ENCODE measurements at places on chromosomes 7 and 10. TPM values are rescaled to one million over a fixed set of nuclear protein-coding genes. Genes with fewer than 3 reads are reported as not detected.

DNA sequence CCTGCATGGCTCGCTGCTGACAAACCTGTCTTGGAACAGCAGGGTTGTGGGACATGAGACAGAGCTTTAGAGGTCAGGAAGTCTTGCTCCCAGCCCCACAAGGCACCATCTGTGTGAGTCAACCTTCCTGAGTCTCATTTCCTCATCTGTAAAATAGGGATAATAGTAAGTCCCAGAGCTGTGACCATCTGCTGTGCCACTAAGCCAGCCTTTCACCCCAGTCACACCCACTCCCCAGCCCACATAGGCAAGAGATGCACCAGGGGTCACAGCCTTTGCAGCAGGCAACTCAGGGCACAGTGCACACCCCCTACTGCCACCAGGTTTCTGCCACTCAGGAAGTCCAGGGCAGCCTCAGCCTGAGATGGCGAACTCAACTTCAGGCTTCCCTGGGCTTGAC lies 29.4 kb upstream of the CDH23 start:
- DNase-seq = no peak

DNA sequence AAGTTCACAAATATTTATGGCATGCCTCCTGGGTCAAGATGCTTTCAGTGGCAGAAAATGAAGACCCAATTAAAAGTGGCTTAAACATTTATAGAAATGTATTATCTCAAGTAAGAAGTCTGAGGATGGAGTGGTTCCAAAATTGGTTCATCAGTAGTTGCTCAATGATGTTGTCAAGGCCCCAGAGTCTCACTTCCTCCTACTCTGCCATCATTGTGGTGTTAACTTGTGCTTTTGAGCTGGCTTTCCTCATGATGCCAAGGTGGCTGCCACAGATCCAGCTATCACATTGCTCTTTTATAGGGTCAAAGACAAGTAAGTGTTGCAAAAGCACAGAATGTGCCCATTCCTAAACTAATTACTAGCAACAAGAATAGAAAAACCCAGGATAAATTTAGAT lies 404.6 kb upstream of the NRP1 start:
- DNase-seq = no peak

- no peak for DNase-seq
Measured at GRCh38 chr10:79507440-79508167, 4.7 kb upstream of the EIF5AL1 start.

GRCh38 chr7:103094102-103094501 lies 19.2 kb downstream of the ARMC10 start:
- no peak for DNase-seq

DNA sequence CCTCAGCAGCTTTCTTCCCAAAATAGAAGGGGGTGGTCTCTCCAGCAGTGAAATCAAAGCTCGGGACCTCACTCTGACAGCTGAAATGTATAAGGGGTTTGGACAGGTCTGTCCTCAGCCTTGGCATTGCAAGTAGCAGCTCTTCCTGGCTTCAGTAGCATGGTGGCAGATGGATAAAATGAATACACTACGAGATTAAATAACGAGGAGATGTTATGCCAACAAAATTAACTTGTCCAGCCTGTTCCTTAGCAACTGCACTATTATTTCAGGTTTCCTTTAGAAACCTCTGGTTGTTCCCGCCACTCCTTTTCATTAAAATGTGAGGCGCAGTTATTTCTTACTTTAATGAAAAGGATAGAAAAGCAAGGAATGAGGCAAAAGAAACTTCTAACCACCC lies 24.9 kb downstream of the PRLHR start:
- DNase-seq = no peak

GRCh38 chr7:129775695-129776361 lies 164.3 kb downstream of the NRF1 start:
- DNase-seq = no peak

- no peak for DNase-seq
Measured at GRCh38 chr10:14609178-14609577, 165.5 kb downstream of the FAM107B start.

- DNase-seq = no peak
Measured at GRCh38 chr7:30412782-30413504, 65.6 kb downstream of the NOD1 start.

DNA sequence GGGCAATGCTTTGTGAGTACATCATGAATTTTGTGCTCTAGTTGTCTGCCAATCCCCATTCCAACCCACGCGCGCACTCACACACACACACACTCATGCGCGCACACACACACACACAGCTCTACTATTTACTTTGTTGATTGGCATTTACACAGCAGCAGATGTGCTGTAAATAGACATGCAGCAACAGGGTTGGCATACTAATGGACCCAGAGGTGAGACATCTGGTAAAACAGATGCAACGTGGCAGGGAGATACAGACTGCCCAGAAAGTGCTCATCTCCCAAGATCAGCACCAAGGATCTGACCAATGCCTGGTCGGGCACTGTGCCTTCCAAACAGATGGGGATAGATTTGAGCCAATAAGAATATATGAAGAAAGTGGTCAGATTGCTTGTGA lies 873.0 kb downstream of the SORCS3 start:
- DNase-seq = no peak

- DNase-seq = no peak
Measured at GRCh38 chr7:25815711-25816110, 336.3 kb upstream of the NFE2L3 start.

DNA sequence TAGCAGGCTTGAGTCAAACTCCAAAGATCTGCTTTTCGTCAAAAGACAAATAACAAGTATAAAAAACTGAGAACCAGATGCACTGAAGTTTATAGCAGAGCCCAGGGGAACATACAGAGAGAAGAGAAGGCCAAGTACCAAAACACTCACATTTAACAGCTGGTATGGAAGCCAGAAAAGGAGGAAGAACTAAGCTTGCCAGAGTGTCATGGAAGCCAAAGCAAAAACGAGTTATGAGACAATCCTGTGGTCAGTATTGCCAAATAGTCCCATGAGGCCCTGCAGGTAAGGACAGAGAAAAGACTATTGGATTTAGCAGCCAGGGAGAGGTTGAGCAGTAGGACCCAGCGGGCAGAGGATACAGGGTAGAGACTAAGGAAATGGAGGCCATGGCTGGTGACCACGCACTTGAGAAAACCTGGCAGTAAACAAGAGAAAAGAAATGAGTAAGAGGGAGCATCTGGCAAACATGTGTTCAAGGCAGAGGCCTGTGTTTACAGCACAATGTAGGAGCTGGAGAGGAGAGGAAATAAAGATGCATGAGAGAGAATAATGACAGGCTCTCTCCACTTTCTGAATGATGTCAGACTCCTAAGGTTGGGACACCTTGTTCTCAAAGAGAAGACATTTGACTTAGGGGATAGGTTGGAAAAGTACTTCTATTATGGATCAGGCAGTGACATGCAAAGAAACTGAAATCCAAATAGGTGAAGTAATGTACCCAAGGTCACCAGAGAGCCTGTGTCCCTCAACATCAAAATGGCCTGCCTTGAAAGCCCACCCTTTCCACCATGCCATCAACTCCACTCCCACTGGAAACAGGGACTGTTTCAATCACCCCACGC lies 9.1 kb downstream of the CREB3L2 start:
- DNase-seq = no peak

DNA sequence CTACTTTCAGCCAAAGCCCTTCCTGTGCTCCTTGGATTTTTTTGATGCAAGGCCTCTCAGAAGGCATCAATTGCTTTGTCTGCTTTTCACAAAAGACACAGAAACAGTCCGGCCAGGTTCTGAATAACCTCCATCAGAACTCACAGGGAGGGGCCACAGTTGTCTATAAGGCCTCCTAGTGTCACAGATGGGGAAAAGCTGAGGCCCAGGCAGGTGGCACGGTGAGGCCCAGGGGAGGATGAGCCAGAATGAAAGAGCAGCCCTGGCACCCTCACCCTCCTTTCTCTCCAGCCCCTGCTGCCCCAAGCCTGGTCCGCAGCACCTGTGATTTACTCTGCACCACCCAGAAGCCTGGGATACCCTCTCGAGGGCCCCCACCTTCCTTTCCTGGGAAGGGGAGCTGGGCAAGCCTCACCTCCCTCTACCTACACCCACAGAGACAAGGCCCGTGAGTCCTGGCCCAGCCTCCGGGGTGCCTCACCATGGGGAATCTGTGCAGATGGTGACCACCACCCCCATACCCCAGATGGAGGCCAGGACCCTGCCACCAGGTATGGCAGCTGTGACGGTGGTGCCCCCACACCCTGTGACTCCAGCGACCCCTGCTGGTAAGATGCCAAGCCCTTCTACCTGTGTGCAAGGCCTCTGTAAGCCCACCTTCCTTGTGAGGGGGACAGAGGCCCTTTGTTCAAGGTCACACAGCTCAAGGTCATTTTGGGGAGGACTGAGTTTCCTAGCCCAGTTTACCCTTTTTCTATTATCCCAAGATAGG lies 26.2 kb upstream of the ZNF467 start:
- no peak for DNase-seq

DNA sequence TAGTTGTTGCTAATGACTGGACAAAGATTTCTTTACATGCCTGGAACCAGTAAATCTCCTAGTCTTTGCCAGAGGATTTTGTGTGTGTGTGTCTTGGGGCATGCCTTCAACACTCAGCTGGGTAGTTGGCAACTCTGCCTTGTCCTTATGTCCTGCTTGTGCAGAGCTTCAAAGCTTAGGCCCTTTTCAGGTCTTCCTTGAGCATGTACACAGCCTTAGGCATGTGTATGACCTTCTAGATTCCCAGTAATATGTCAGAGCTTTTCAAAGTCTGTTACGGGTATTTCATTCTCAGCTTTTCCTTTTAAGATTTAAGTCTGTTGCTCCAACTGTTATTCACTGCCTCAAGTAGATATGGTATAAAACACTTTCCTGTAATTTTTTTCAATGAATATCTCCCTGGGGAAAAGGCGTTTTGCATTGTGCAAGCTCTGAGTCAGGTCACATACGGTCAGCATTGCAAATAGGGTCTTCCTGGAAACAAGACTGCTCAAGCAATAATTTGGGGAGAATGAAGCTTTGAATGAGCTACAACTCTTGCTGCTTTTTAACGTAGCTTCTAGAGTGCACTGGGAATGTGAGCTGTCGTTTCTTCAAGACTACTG lies 25.5 kb downstream of the SHOC2 start:
- DNase-seq = no peak

DNA sequence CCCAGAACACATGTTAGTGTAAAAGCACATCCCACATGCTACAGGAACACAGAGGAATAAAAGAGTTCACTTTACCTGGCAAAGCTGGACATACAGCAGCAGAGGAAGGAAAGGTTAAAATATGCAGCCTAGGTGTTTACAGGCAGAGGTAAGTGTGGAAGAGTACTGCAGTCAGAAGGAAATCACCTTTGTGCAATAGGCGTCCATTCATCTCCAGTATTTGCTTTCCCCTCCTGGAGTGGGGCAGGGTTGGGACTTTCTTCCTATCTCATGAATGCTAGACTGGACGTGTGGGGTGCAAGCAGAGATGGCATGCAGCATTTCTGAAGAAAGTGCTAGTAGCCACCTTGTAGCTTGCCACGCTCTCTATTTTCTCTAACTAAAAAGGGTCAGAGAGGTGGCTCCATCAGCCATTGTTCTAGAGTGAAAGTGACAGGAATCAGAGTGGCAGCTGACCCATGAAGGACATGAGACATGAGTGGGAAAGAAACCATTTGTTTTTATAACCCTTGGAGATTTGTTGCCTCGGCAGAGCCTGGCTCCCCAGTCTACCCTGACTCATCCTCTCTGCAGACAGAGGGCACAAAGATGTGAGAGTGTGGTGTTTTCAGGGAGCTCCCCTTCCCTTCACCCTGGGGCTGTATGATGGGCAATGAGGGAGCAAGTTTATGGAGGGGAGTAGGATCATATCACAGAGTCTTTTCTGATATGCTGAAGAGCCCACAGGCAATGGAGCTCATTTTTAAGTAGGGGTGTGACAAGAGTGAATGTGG lies 101.2 kb upstream of the SEC61G start:
- no peak for DNase-seq

GRCh38 chr7:6159097-6159483 lies 113.3 kb downstream of the CYTH3 start:
- DNase-seq = no peak

DNA sequence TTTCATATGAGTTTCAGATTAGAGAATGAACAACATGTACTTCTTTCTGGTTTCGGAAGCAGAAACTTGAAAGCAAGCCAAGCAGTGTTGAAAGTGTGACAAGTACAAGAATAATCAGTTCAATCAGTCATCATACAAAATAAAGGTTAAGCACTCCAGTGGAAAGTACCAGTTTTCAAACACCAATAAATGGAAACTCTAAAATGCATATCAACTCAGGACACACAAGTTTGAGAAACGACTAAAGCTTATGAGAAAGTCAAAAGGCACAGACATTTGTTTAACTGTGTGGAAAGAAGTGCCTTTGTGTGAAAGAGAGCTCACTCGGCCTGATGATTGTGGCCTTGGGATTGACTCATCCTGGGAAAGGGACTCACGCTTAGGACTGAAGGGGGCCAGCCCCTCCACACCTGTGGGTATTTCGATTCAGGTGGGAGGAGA lies 60.6 kb upstream of the AKR1C1 start:
- DNase-seq = no peak

- no peak for DNase-seq
Measured at GRCh38 chr7:29565634-29565981, 2.0 kb downstream of the PRR15 start.

- no peak for DNase-seq
Measured at GRCh38 chr10:110775020-110775375, 96.7 kb upstream of the PDCD4 start.

DNA sequence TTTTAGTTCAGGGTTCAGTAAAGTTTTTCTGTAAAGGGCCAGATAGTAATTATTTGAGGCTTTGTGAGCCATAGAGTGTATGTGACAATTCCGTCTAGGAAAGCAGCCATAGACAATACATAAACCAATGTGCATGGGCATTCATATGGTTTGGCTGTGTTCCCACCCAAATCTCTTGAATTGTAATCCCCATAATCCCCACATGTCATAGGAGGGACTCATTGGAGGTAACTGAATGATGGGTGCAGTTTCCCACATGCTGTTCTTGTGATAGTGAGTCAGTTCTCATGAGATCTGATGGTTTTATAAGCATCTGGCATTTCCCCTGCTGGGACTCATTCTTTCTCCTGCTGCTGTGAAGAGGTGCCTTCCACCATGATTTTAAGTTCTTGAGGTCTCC lies 29.9 kb downstream of the SEC61G start:
- no peak for DNase-seq

GRCh38 chr7:28163949-28164348 lies 16.6 kb downstream of the JAZF1 start:
- DNase-seq = no peak

DNA sequence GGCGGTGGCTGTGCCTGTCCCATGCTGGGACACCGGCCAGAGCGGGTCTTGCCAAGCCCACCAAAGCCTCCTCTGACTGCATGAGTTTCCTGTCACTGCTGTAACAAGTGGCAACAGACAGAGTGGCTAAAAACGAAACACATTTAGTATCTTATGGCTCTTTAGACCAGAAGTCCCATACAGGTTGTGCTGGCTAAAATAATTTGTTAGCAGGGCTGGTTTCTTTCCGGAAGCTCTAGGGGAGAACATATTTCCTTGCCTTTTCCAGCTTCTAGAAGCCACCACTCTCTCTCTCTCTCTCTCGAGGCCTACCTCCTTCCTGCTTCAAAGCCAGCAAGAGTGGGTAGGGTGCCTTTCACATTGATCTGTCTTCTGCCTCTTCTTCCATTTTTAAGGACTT lies 171.6 kb upstream of the PLPP4 start:
- DNase-seq = no peak

SVOPL gene
- 1.5 TPM for total RNA-seq

UPK3BL1 gene
- 27.5 TPM for total RNA-seq

ZNF22 gene
- 15.7 TPM for total RNA-seq

RNF148 gene
- 1.0 TPM for total RNA-seq

LRRC61 gene
- total RNA-seq = 12.2 TPM

NAT16 gene
- total RNA-seq = not detected

PNLIPRP2 gene
- total RNA-seq = 10.7 TPM

MPP7 gene
- total RNA-seq = 30.4 TPM

GIMAP5 gene
- total RNA-seq = 6.6 TPM

TRIM50 gene
- 0.28 TPM for total RNA-seq

THNSL1 gene
- 2.5 TPM for total RNA-seq

ZNF488 gene
- total RNA-seq = 0.64 TPM

TMEM229A gene
- not detected for total RNA-seq

CCL24 gene
- total RNA-seq = 7.4 TPM
